Stimulated activated CD8-positive, alpha-beta memory T cell treated with anti-CD3 and anti-CD28 coated beads, Interleukin-15, amount 100 ng/mL, for 1 hour (primary cell): ENCODE measurements at places on chromosomes 2 and 18.

DNA sequence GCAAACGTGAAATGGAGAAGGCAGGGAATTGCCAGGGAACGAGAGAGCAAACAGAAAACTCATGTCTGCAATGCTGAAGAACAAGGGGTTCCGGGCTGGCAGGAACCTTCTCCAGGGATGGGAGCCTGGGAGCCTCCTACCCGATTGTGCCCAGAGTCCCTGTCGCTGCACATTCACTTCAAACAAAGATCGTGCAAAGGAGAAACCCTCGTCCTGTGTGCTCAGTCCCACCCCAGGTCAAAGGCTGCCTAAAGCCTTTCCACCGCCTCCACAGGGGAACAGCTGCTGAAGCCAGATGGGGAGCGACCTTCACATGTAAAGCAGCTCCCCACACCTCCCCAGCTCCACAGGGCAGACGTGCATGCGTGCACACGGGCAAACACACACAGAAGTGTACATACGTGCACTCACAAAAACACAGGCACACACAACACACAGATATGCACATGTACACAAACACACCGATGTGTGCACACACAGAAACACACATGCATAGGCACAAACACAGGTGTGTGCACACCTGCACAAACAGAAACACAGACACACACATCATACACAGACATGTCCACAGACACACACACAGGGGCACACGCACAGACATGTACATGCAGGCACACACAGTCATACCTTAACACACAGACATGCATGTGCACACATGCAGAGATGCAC is 460.1 kb upstream of the SALL3 start:
- DNase-seq = no peak

- DNase-seq = no peak
Measured at GRCh38 chr18:59547581-59548182, 149.5 kb downstream of the CCBE1 start.

- no peak for DNase-seq
Measured at GRCh38 chr2:201452922-201453643, 1.5 kb downstream of the STRADB start.

GRCh38 chr2:149427387-149427786 is 97.0 kb downstream of the LYPD6 start:
- DNase-seq = no peak

DNA sequence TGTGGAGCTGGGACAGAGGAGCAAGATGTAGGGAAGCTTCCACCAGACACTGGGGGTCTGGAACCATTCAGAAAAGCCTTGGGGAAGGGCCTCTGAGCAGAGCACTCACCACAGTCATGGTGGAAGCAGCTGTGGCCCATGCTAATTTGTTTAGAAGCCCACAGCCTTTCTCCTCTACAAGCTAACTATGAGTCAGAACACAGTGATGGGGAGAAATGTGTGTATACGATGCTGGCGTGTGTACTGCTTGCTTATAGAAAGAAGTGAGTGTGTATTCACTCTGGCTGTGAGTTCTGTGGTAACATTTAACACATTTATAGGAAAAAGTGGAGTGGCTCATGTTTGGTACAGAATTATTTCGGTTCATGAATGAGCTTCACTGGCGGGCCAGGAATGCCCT is 157.0 kb upstream of the ACAA2 start:
- no peak for DNase-seq

- DNase-seq = no peak
Measured at GRCh38 chr2:96580771-96581170, 44.2 kb downstream of the ARID5A start.

DNA sequence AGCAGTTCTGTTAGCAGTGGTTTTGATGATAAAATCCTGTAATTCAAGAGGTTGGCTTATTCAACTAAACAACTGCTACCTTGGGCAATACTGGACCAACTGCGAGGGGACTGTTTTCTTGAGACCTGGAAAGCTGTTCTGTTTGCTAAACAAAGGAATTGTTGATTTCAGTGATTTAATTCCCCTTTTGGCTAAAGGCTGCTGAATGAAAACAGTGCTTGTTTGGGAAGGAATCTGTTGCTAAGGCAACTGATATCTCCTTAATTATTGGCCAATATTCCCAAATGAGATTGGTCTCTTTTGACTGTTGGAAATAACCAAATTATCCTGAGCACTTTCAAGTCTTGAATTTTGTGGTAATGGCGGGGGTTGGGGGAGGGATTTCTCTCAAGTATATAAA is 136.8 kb downstream of the CAMKMT start:
- DNase-seq = no peak
